ENCODE measurements at places on chromosomes 5 and 9. TPM values are rescaled to one million over a fixed set of nuclear protein-coding genes. Genes with fewer than 3 reads are reported as not detected.

Gene TEK
- total RNA-seq: 0.91 TPM

Gene CLIC3
- 1.2 TPM for total RNA-seq

Gene SLC46A2
- not detected for total RNA-seq

Gene CATSPER3
- total RNA-seq: 0.91 TPM

GRCh38 chr9:128214571-128215490, 11.7 kb downstream of the DNM1 start:
- no peak overlapping the region for H3K4me3 ChIP-seq
- H3K4me1 ChIP-seq: peaks cover 8% of the 10 kb centered on the region

- H3K27ac ChIP-seq: peak overlapping the region; percentile 99
- peak; percentile 74 for DNase-seq
- H3K4me3 ChIP-seq: peak overlapping the region; percentile 99
- H3K4me1 ChIP-seq: peaks cover 16% of the 10 kb centered on the region
- H3K36me3 ChIP-seq: peaks cover 36% of the 10 kb centered on the region
These were observed 632 bp downstream of the UBAP1 start for GRCh38 chr9:34179213-34180136.

DNA sequence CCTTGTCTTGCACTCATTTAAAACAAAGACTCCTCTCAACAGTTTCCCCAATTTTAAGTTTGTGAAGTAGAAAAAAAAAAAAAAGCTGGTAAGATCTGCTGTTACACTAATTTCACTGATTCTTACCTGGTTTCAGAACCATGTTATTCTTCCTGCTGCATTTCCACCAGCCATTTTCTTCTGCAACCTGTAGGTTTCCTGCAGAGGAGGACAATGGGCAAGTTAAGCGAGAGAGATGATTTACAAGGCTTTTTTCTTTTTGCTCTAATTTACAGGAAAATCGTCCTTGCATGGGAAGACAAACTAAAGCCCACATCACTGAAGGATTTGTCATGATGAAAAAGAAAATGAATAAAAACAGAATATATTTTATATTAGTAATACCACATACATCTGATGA, 86.0 kb upstream of the SMARCA2 start:
- no peak for DNase-seq
- H3K36me3 ChIP-seq: no peaks in the 10 kb centered on the region
- peaks cover 37% of the 10 kb centered on the region for H3K27me3 ChIP-seq
- no peak overlapping the region for H3K4me3 ChIP-seq

- DNase-seq: no peak
- H3K4me3 ChIP-seq: no peak overlapping the region
- H3K27me3 ChIP-seq: peaks cover 27% of the 10 kb centered on the region
- no peaks in the 10 kb centered on the region for H3K4me1 ChIP-seq
- H3K27ac ChIP-seq: no peak overlapping the region
These were observed 19.6 kb downstream of the CRB2 start for GRCh38 chr9:123375469-123376132.

DNA sequence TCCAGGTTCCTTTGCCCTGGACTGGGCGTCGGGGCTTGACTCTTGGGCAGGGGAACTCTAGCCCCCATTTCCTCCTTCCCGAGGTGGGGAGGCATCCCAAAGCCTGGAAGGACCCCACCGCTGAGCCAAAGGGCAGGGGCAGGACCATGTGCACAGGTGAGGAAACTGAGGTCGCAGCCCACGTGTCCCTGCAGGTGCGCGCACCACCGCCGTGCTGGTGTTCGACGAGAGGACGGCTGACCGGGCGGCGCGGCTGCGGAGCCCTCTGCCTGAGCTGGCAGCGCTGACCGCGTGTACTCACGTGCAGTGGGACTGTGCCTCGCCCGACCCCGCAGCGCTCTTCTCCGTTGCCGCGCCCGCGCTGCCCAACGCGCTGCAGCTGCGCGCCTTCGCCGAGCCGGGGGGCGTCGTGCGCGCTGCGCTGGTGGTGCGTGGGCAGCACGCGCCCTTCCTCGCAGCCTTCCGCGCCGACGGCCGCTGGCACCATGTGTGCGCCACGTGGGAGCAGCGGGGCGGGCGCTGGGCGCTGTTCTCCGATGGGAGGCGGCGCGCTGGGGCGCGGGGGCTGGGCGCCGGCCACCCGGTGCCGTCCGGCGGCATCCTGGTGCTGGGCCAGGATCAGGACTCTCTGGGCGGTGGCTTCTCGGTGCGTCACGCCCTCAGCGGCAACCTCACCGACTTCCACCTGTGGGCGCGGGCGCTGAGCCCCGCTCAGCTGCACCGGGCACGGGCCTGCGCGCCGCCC, 2.8 kb downstream of the ADGRD2 start:
- H3K27ac ChIP-seq: no peak overlapping the region
- no peaks in the 10 kb centered on the region for H3K27me3 ChIP-seq
- no peak for DNase-seq
- H3K4me1 ChIP-seq: no peaks in the 10 kb centered on the region
- H3K4me3 ChIP-seq: no peak overlapping the region
- H3K36me3 ChIP-seq: no peaks in the 10 kb centered on the region

DNA sequence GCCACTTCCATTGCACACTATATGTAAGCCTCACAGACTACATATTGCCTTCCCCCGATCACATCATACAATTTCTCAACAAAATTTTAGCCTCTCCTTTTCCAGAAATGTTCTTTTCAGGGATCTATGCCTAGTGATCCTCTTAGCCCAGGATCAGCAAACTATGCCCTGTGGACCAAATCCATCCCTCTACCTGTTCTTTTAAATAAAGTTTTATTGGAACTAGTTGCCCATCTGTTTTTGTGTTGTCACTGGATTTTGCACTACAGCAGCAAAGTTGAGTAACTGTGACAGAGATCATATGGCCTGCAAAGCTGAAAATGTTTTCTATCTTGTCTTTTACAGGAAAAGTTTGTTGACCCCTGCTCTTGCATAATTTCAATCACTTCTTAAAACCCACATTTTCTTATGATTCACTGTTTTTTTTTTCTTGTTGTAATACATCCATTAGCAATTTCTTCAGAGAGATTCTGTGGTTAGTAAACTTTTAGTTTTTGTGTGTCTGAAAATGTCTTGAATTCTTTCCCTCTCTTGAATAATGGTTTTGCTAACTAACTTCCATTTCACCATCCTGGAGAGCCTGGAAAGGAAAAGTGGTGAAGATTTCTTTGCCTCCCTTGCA, 7.1 kb downstream of the TXNDC8 start:
- no peak overlapping the region for H3K4me3 ChIP-seq
- no peak overlapping the region for H3K27ac ChIP-seq
- no peaks in the 10 kb centered on the region for H3K36me3 ChIP-seq
- H3K27me3 ChIP-seq: no peaks in the 10 kb centered on the region
- DNase-seq: peak; percentile 24

- no peak overlapping the region for H3K4me3 ChIP-seq
- DNase-seq: no peak
- no peak overlapping the region for H3K27ac ChIP-seq
- no peaks in the 10 kb centered on the region for H3K4me1 ChIP-seq
- no peaks in the 10 kb centered on the region for H3K27me3 ChIP-seq
- H3K36me3 ChIP-seq: no peaks in the 10 kb centered on the region
These were observed 23.9 kb downstream of the ISOC1 start for GRCh38 chr5:129118405-129118804.

DNA sequence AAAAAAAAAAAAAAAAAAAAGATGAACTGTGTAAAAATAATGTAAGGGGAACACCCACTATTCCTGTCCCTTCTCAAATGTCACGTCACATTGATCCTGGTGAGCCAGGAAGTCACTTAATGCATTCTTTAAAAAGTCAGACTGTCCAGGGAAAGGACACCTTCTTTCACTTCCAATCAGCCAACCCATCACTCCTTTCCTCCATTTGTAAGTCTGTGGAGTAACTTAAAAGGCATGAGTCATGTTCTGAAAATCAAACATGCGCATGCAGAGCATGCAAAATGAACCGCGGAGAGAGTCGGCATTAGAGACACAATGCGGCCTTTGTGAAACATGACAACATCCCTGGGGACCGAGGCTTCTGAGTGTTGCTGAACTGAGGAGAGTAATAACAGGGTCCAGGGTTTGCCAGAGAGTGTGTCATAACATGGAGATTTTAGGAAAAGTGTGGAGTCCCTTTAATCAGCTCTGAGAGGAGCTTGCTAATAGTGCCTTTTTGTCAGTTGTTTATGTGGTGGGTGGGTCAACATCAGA, 77.6 kb upstream of the SEMA6A start:
- peak overlapping the region; percentile 41 for H3K4me3 ChIP-seq
- H3K4me1 ChIP-seq: peaks cover 17% of the 10 kb centered on the region
- no peaks in the 10 kb centered on the region for H3K27me3 ChIP-seq
- DNase-seq: peak; percentile 70
- peak overlapping the region; percentile 8 for H3K27ac ChIP-seq

GRCh38 chr5:6302075-6302474, 76.3 kb downstream of the MED10 start:
- H3K27ac ChIP-seq: no peak overlapping the region
- peaks cover 18% of the 10 kb centered on the region for H3K27me3 ChIP-seq
- H3K4me3 ChIP-seq: no peak overlapping the region

DNA sequence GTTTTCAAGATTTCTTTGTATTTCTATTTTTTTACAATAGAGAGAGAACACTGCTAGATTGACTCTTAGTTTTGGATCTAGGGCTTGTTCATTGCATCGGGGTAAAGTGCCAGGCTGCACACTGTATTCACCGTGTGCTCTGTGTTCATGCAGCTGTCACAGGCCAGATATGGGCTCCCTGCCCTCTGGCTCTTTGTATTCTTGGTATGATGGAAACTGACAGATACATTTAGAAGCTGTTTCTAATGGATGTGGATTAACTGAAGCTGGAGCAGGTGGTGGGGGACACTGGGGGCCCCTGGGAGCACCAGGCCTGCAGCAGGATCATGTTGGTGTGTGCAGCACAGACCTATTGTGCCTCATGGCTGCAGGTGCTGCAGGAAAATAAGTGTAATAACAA, 28.0 kb downstream of the SLC36A1 start:
- peaks cover 20% of the 10 kb centered on the region for H3K36me3 ChIP-seq
- no peak overlapping the region for H3K27ac ChIP-seq
- DNase-seq: no peak
- no peaks in the 10 kb centered on the region for H3K4me1 ChIP-seq
- H3K27me3 ChIP-seq: no peaks in the 10 kb centered on the region

Data from MCF 10A (cell line).